Fibroblast of mammary gland (primary cell): ENCODE measurements at places on chromosomes 4 and X.

GRCh38 chr4:22877486-22878052, 184.8 kb downstream of the GBA3 start:
- DNase-seq = no peak

GRCh38 chrX:39159921-39160507, 358.8 kb downstream of the MID1IP1 start:
- no peak for DNase-seq

DNA sequence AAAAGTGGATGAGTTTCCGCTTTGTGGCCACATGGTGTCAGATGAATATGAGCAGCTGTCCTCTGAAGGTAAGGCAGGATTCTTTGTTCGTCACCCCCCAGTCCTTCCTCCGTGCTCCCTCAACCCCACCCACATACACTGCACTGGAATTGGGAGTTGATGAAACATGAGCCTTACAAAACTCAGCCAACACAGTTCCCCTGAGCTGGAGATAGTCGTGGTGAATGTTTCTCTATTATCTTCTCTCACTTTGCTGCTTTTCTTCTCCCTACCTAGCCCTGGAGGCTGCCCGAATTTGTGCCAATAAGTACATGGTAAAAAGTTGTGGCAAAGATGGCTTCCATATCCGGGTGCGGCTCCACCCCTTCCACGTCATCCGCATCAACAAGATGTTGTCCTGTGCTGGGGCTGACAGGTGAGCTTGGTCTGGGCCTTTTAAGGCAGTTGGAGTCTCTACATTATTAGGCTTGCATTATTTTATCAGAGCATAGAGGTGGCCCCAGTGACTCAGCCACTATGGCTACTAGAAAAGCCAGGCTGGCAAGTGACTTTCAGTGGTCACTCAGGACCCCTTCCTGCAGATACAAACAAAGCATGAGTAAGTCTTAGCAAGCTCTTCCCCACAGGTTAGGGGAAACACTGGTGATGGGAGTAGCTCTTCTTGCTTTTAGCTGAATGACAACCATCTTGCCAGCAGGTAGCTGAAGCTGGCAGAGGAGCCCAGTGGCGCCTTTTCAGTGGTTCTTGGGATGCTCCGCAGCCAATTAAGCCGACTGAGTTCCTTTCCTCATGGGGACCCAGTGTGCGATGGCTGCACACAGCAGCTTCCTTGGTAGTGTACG, 1.6 kb downstream of the RPL10 start:
- DNase-seq = no peak

DNA sequence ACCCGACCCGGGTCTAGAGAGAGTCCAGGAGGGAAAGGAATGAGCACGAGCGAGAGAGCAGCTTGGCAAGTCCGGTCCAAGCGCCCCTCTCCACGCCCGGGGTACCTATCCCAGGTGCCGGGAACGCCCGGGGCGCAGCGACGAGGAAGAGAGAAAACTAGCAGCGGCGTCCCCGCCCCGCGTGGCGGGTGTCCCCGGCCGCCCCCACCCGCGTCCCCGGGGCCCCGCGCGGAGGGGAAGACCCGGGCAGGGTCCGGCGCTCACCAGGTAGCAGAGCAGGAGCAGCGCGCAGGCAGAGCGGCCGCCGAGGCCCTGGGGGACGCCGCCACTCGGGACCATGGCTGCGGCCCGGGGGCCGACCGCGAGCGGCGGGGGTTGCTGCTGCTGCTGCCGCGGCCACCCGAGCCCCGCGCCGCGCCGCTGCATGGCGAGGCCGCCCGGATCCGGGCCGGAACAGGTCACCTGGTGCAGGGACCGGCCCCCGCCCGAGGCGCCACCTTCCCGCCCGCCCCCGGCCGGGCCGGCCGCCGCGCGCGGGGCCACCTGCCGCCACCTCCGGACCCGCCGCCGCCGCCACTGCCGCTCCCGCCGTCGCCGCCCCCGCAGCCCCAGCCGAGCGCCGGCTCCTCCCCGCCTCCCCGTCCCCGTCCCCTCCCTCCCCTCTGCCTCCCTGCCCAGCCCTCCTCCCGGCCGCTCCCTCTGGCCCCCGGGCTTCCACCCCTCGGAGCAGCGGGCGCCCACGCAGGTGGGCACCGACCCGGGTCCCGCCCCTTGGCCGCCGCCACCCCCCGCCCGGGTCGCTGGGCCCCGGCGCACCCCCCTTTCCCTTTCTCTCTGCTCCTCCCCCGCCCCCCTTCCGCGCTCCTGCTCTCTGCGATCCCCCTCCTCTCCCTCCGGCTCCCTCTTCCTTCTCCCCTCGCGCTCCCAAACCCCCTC, at the start of gene SEL1L3:
Gene SEL1L3, minus strand, starts transcription at position 578 of the 936 bp plus-strand sequence. Its CDS starts 152 bp downstream, at position 426.
- no peak for DNase-seq

DNA sequence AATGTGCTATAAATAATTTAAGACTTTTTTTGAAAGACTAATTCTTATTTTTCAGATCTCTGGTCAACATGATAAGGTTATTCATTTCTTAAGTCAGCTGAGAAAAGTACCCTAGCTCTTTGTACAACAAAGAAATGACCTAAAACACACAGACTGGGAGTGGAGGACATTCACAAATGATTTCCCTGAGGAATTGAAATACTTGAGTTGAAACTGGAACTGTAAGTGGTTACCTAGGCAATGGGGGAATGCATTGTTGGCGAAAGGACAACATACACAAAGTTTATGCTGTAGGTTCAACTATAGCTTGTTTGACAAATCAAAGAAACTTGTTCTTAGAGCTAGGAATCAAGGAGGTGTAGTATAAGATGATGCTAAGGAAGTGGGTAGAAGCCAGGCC, 915.5 kb downstream of the FAT4 start:
- DNase-seq = no peak

DNA sequence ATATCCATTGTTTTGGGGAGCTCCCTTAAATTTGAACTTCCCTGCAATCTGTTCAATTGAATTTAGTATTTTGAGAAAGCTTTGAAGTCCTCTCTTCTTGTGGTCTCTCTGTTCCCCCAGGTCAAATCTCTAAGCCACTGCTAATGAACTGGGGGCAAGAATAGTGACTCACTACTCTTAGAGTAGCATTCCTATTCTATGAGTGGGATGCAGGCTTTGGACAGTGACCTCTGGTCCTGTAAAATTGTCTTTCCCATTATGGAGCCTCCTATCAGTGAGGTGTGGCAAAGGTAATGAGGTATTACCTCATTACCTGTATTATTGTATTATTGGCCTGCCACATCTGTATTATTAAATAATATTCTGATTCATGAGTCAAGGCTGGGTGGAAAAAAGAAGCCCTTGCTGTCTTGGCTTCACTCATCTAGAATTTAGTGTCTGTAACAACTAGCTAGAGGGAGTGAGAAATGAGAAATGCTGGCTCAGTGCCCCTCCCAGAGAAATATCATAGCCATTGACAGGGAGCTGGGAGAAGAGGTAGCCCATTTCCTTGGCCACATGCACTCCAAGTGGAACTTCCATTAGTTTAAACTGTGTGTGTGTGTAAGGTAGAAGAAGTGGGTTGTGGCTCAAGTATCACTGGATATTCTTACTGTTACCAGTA, 393.9 kb upstream of the CTSO start:
- peak; percentile 70 for DNase-seq

DNA sequence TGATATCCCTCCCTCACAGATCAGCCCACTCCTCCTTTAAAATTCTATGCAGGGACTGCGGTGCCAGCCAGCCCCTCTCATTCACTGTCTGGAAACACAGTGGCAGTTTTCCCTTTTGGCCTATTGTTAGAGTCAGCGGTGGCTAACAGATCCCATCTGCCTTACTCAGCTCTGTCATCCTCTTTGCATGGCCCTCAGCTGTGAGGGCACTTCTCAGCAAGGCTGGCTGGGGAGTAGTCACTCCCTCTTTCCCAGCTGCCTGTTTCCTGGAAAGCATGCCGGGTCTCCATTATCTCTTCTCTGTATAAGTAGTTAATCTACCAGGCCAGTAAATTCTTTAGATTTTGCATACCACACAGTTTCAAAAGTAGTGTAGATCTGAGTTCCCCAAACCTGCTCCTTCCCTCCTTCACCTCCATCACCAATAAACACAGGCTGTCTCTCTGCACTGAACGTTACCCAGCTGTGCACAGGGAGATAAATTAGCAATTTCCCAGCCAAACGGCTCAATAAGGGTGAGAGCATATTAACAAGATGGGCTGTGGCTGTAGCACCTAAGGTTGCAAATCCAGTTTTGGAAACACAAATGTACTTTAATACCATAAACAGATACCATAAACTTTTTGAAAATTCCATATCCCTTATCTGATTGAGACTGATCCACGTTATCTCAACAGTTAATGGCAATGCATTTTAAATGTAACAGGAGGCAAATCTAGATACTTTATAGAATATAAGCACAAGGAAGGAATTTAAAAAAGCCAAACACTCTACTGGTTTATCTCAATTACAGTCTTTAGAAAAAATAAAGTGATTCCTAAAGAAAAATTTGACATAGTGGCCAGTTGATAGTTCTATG, 229.3 kb downstream of the ANKRD50 start:
- DNase-seq = no peak
